Caco-2 (cell line): ENCODE measurements at places on chromosomes 7 and 10. TPM values are rescaled to one million over a fixed set of nuclear protein-coding genes. Genes with fewer than 3 reads are reported as not detected.

Gene PPIA
- total RNA-seq = 2,104 and 2,207 TPM in 2 replicates

Gene PAX2
- 0.30 and 0.45 TPM in 2 replicates for total RNA-seq

Gene ARHGEF35
- total RNA-seq = 15.7 and 20.5 TPM in 2 replicates

GRCh38 chr7:2965301-2965700, 78.4 kb downstream of the CARD11 start:
- no peak for DNase-seq

- no peak for DNase-seq
Observed at GRCh38 chr7:107891636-107892366, 818 bp downstream of the DLD start.

GRCh38 chr10:89683883-89684282, 17.5 kb upstream of the KIF20B start:
- no peak for DNase-seq
